ENCODE measurements at places on chromosomes 6 and 20. TPM values are rescaled to one million over a fixed set of nuclear protein-coding genes. Genes with fewer than 3 reads are reported as not detected.
A peak's percentile ranks its signal among the peaks of the same experiment; 100 is the strongest.

Gene FAM83D
- 1.5 TPM for total RNA-seq

Gene SIRPB2
- 3.6 TPM for total RNA-seq

DNA sequence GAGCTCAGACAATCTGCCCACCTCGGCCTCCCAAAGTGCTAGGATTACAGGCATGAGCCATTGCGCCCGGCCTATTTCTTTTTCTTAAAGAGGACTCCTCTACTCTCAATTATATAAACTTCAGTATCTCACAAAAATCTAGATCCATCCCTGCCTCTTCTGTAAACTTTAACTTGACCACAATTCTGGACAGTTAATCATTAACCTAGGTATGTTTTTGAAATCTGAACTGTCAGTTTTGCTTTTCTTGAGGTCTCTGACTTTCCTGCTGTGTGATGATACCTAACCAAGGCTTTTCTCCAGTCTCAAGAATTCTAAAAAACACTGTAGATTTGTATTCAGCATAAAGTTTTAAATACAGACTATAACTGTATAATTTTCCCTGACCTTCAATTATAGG lies 388.2 kb upstream of the SYNCRIP start:
- DNase-seq, result no peak

- DNase-seq, result peak; percentile 62
Observed at GRCh38 chr6:158803733-158804143, 15.4 kb downstream of the EZR start.

GRCh38 chr6:10269814-10270472 lies 144.9 kb downstream of the TFAP2A start:
- no peak for DNase-seq

GRCh38 chr6:125844989-125845388 lies 54.2 kb downstream of the NCOA7 start:
- DNase-seq, result no peak

Gene SLC22A7
- total RNA-seq, result not detected

GRCh38 chr6:56477241-56477640 lies 165.4 kb downstream of the DST start:
- no peak for DNase-seq

DNA sequence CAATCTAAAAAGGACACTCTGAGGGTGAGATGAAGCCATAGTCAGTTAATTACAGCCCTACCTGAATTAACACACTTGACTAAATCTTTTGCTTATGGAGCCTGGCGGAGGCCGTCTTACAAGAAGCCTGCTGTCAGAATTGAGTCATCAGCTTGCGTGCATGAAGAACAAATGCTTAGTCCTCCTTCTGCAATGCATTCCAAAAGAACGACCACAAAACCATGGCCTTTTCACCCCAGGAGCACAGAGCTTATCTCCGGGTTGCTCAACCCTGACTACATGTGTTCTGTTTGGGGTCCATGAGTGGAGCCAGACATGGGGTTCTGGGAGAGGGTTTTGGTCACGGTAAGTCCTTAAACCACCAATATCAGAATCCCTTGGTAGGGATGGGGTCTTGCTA lies 318.1 kb downstream of the CLIC5 start:
- DNase-seq, result no peak

DNA sequence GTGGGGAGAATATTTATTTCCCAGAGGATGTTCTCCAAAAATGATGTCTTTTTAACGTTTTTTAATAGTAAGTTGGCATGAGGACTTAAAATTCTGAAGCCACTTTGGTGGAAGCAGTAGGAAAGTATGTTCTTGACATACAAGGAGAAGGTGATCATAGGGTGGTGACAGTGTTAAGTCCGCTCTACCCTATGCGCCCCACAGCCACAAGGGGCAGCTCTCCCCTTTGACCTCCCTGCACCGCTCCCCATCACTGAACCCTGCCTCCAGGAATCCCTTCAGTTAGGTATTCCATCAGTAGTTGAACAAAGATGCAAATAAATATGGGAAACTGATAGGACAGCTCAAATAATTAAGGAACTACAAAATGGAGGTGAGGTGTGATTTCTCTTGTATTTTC lies 111.4 kb downstream of the PLEKHG1 start:
- no peak for DNase-seq

DNA sequence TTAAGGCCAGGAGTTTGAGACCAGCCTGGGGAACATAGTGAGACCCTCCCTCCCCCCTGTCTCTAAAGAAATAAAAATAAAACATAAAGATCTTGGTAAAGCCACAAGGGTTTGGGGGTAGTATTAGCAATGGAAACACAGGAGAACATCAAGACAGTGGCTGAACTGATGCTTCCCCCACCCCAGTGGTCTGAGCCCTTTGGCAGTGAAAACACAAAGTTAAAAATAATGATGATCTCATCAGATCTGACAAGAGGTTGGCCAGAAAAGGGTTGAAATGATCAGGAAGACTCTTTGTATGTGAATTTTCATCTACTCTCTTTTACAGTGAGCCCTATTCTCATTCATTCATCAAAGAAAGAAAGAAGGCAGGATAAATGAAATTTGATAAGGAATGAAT lies 93.7 kb downstream of the KCNB1 start:
- no peak for DNase-seq

DNA sequence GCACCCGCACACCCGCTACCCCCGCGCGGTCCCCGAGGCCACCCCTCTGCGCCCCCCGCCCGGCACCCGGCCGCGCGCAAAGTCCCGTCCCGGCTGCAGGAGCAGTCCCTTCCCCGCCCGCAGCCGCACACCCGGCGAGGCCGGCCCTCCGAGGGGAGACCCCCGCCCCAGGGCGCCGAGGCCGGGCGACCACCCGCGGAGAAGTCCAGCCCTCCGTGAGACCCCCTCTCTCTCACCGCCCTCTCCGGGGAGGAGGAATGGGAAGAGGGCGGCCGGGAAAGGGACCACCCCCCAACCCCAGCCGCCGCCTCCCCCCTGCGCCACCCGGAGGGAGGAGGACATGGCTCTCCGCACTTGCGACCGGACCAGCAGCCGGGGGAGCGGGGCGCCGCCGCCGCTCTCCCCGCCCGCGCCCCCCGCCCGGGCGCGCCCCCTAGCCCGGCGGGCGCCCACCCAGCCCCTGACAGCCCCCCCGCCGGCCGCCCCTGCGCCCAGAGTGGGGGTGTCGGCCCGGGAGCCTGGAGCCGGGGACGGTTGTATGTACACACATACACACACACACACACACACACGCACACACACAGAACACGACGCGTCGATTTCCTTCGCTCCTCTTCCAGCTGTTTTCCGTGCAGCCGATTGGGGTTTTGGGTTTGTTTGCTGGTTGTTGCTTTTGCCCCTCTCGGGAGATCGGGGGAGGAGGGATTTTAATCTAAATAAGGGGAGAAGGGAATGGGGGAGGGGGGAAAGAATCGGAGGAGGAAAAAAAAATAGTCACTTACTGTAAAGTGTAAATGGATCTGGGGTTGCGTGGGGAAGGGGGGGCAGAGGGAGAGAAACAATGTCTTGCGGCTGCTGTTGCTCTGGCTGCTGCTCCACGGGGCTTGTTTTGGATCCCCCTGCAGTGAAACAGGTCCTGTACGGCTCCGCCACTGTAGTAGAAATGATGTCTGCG lies at the start of gene ATXN1:
Gene ATXN1, minus strand, starts transcription at position 945 of the 955 bp plus-strand sequence.
- peak; percentile 69 for DNase-seq

- no peak for DNase-seq
Observed at GRCh38 chr6:6495851-6496250, 92.7 kb upstream of the LY86 start.

GRCh38 chr6:226516-227073 lies 65.7 kb upstream of the DUSP22 start:
- no peak for DNase-seq

Gene AIF1
- 6.7 TPM for total RNA-seq

GRCh38 chr6:119182216-119182803 lies 103.8 kb upstream of the FAM184A start:
- no peak for DNase-seq

DNA sequence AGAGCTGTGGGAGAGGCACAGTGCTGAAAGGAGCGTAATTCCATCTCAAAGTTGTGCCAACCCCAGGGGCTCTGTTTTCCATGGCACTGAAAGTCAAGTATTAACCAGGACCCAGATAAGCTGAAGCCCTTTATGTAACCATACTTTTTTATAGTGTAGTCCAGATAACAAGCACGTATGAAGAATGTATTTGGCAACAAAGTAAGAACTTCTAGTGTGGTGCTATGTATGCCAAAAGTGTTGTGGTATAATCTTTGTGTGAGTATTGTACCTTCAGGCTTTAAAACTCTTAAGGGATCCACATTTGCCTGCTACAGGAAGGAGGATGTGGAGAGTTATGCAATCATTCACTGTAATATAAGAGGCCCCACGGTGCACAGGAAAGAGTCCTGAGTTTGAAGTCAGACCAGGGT lies 129.4 kb downstream of the IBTK start:
- no peak for DNase-seq

DNA sequence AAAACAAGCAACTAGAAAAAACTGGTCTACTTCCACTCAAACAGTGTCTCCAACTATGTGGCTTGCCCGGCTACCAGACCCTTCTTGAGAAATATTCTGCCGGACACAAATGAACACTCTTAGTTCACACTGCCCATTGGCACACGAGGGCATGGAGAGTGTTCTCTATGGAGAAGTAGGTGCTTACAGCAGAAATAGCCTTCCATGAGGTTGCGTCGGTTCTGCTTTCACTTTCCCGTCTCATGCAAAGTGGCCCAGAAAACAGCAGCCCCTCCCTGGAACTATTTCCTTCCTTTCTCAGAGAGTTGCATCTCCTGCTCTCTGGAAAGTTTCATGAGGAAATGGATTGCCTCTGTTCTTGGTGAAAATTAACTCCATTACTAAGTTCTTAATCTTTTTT lies 9.5 kb upstream of the HLA-DOA start:
- peak; percentile 69 for DNase-seq
